Activated CD4-positive, alpha-beta memory T cell treated with anti-CD3 and anti-CD28 coated beads for 36 hours (primary cell): ENCODE measurements at places on chromosomes 7 and 10. TPM values are rescaled to one million over a fixed set of nuclear protein-coding genes. Genes with fewer than 3 reads are reported as not detected.

DNA sequence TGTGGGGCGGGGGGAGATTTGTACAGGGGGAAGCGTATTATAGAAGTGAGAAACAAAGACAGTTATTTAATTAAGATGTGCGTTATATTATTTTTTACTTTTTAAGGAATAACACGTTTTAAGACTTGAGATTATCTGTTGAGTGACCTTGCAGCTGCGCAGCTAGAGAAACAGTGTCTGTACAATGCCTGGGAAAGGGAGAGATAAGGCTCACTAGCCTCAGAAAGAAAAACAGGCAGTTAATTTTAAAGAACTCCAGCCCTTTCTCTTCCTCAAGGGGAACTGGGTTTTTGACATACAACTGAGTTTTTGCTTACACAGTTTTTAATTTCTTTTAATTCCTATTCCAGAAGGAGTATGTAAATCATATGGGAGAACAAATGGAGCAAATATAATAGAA lies 50.7 kb downstream of the LMBR1 start:
- H3K36me3 ChIP-seq: peaks cover 7% of the 10 kb centered on the region
- H3K27ac ChIP-seq: no peak overlapping the region
- no peaks in the 10 kb centered on the region for H3K27me3 ChIP-seq
- no peak for DNase-seq
- H3K4me3 ChIP-seq: no peak overlapping the region
- peaks cover 19% of the 10 kb centered on the region for H3K4me1 ChIP-seq

DNA sequence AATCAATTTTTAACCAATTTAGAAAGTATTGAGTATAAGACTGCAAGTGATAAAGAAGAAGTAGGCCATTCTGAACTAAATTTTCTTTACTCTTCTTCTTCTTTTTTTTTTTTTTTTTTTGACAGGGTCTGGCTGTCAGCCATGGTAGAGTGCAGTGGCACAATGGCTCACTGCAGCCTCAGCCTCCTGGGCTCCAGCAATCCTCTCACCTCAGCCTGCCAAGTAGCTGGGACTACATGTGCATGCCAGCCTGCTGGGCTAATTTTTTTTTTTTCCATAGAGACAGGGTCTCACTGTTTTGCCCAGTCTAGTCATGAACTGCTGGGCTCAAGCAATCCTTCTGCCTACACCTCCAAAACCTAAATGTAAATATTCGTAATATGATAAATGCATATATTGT lies 63.2 kb downstream of the DGKB start:
- no peak overlapping the region for H3K27ac ChIP-seq
- no peak for DNase-seq
- H3K36me3 ChIP-seq: no peaks in the 10 kb centered on the region
- no peaks in the 10 kb centered on the region for H3K27me3 ChIP-seq
- H3K4me1 ChIP-seq: no peaks in the 10 kb centered on the region
- no peak overlapping the region for H3K4me3 ChIP-seq

The BAMBI gene
- total RNA-seq: 0.31 TPM

GRCh38 chr10:78378192-78378591 lies 344.5 kb downstream of the RPS24 start:
- no peaks in the 10 kb centered on the region for H3K27me3 ChIP-seq
- no peaks in the 10 kb centered on the region for H3K4me1 ChIP-seq
- H3K4me3 ChIP-seq: no peak overlapping the region
- no peak for DNase-seq

The ITGA8 gene
- not detected for total RNA-seq

- no peak overlapping the region for H3K4me3 ChIP-seq
- peaks cover 33% of the 10 kb centered on the region for H3K27me3 ChIP-seq
- no peaks in the 10 kb centered on the region for H3K36me3 ChIP-seq
- no peak for DNase-seq
- H3K4me1 ChIP-seq: no peaks in the 10 kb centered on the region
These were observed 1.2 kb upstream of the LRMDA start for GRCh38 chr10:75430000-75430763.

DNA sequence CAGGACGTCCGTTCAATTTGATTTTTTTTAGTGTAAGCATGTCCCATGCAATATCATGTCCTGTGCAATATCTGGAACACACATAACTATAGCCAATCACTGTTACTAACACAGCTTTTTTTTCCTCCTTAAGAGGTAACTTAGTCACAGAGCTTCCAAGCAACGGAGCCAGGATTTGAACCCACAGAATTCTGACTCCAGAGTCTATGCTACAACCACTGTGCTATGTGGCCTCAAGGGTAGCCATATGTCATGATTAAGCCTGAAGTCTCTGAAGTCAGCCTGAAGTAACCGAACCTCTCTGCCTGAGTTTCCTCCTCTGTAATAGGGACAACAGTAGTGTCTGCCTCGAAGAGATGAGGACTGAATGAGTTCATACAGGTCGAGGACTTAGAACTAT lies 42.2 kb upstream of the TCF7L2 start:
- H3K27me3 ChIP-seq: peaks cover 3% of the 10 kb centered on the region
- no peak for DNase-seq
- no peak overlapping the region for H3K4me3 ChIP-seq
- H3K36me3 ChIP-seq: no peaks in the 10 kb centered on the region
